ENCODE measurements at places on chromosomes 13 and 19.

- no peak for DNase-seq
Measured at GRCh38 chr19:14804765-14805164, 26.4 kb upstream of the ADGRE2 start.

GRCh38 chr19:42985588-42985987 is 40.7 kb downstream of the PSG11 start:
- DNase-seq, result no peak

DNA sequence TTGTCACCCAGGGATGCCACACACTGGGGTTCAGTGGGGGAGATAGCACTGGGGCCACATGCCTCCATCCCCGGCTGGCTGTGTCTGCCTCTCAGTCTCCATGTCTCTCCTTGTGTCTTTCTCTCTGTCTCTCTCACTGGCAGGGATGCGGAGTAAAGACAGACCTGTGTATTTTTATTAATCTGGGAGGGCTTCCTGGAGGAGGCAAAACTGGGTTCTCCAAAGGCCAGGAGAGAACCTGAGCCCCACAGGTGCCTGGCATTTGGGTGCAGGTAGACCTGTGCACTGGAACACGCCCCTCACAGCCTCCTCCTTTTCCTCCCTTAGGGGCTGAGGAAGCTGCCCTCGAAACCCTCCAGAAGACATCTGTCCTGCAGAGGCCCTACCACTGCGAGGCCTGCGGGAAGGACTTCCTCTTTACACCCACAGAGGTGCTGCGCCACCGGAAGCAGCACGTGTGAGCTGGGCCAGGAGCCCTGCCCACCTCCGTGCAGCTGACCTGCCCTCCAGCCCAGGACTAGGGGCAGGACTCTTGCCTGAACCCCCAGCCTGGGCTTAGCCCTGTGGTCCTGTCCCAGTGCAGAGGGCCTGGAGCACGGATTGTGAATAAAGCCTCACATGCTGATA is 32.7 kb downstream of the DHX34 start:
- no peak for DNase-seq

DNA sequence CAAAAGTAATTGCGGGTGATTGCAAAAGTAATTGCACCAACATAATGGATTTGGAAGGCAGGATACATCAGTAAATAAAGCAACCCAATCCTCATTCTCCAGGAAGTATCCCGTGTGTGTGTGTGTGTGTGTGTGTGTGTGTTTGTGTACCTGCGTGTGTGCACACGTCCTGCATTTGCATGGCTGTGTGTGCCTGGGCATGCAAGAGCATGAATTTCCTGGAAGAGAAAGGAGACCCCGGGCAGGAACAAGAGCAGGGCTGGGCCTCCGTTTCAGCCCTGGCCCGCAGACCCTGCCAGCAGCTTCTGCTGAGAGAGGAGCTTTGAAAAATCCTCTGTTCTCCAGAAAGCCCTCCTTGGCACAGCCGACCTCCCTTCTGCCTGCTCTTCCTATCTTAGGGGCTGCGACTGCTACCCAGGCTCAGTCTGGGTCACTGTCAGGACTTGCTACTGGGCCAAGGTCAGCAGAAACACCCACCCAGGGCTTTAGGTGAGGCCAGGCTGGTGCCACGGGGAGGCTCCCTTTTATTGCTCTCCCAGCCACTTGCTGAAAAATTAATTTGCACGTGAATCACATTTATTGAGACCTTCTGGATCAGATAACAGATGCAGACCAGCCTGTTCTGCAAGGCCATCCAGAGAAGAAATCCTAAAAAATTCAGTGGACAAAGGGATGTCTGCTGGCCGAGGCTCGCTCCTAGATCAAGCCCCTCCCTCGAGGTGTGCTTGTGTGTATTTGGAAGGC is 258.3 kb downstream of the ZNF536 start:
- DNase-seq, result no peak
